ENCODE measurements at places on chromosomes 2 and 18.

GRCh38 chr18:46575851-46576250 lies 81.2 kb downstream of the LOXHD1 start:
- no peak for DNase-seq

DNA sequence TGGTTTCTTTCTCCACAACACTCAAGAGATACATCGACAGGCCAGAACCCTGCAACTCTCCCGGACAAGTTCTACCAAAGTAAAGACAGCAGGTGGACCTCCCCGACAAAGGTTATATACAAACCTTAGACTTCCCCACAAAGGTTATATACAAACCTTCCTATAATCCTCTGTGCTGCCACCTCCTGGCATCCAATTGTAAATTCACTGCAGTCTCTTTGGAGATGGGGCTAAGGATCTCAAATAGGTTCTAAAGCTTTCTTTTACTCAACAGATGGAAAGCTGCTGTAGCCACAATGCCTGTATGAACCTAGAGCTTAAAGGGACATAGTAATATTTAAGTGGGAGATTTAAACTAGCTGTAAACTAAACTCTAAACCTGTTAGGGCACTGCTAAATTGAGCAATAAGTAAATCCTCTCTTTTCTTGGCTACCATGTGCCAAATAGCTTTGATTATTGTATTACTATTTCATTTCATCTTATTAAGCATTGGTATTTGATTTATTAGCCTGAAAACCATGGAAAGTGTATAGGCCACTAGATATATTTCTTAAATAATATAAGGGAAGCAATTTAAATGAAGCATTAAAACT lies 9.8 kb upstream of the MREG start:
- peak; percentile 50 for DNase-seq

- DNase-seq = no peak
These were observed 57.3 kb upstream of the ALPP start for GRCh38 chr2:232321156-232321816.

GRCh38 chr18:73715210-73715670 lies 432.4 kb downstream of the FBXO15 start:
- DNase-seq = peak; percentile 4

- DNase-seq = no peak
These were observed 1.9 kb upstream of the ALLC start for GRCh38 chr2:3655871-3656761.

GRCh38 chr2:240346753-240347372 lies 88.6 kb upstream of the GPC1 start:
- no peak for DNase-seq

GRCh38 chr18:44638811-44639210 lies 41.9 kb upstream of the SETBP1 start:
- no peak for DNase-seq

DNA sequence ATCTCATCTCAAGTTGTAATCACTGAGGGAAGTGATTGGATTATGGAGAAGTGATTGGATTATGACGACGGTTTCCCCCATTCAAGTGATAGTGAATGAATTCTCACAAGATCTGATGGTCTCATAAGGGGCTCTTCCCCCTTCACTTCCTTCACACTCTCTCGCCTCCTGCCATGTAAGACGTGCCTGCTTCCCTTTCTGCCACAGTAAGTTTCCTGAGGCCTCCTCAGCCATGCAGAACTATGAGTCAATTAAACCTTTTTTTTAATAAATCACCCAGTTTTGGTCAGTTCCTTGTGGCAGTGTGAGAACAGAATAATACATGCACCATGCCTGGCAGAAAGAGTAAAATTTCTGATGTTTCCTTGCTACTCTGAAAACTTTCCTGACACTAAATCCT lies 36.6 kb downstream of the CEP68 start:
- no peak for DNase-seq

- no peak for DNase-seq
These were observed 94.0 kb upstream of the STON1 start for GRCh38 chr2:48435909-48436308.

GRCh38 chr18:22124970-22125369 lies 44.4 kb upstream of the GATA6 start:
- DNase-seq = no peak

DNA sequence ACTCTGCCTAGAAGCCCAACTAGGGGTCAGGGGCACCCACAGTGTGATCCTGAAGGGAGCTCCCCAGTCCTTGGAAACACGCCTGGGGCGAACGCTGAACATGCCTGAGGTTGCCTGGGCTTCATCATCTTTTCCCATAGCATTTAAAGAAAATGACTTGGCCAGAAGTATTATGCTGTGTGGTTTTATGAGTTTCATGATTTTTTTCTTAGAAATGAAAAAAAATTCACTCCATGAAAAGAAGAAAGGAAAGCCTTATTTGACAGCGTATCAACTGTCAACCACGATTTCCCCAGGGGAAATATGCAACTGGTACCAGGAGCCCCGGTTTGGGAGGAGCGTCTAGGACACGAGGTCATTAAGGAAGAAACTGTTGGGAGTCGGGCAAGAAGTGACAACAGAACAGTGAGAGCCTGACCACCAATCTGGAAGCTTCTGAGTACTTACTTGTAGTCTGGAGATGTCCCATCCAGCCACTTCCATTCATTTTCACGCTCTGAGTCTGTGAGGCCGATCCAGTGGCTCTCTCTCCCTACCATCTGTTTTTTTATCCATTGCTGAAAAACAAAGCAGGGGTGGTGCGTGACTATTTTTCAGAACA lies 63.5 kb upstream of the THOC1 start:
- DNase-seq = no peak

DNA sequence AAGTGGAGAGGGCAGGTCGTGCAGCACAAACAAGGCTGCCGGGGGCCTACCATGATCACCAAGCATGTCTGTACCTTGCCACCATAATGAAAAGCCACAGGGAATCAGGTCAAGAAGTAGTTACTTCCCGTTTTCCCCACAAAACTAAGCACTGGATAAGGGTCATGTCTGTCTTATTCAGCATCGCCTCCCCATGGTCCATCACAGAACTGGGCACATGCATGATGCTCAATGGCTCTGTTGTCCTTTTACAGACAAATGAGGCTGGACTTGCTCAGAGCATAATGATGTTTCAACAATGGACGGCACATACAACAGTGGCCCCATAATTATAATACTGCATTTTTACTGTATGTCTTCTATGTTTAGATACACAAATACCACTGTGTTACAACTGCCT lies 27.5 kb downstream of the REEP1 start:
- DNase-seq = no peak

GRCh38 chr2:176149939-176150583 lies 1.3 kb upstream of the HOXD4 start:
- no peak for DNase-seq

DNA sequence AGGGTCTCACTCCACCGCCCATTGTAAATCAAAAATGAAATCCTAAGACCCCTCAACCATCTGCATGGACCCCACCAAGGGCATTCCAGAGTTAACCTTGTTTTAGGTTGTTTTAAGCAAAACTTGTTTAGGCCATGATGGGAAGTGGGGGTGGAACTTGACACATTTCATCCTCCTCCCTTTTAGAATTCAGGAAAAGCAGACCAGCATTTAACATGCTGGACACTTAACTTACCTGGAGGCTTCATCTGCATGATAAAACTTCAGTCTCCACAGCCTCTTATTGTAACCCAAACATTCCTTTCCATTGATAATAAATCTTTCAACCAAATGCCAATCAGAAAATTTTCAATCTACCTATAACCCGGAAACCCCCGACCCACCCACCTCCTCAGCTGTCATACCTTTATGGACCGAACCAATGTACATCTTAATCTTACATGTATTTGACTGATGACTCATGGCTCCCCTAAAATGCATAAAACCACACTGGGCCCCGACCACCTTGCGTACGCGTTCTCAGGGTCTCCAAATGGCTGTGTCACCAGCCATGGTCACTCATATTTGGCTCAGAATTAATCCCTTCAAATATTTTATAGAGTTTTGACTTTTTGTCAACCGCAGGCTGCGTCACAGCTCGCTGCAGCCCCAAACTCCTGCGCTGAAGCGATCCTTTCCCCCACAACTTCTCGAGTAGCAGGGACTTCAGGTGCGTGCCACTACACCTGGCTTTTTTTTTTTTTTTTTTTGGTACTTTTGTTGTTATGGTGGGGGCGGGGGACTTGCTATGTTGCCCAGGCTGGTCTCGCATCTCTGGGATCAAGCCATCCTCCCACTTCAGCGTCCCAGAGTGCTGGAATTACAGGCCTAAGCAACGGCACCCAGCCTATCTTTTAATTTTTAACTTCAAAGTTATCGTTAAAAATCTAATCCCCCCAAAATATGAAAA lies 917 bp downstream of the MPPE1 start:
- DNase-seq = no peak

- DNase-seq = no peak
These were observed 153.8 kb downstream of the ASB1 start for GRCh38 chr2:238580486-238580885.

DNA sequence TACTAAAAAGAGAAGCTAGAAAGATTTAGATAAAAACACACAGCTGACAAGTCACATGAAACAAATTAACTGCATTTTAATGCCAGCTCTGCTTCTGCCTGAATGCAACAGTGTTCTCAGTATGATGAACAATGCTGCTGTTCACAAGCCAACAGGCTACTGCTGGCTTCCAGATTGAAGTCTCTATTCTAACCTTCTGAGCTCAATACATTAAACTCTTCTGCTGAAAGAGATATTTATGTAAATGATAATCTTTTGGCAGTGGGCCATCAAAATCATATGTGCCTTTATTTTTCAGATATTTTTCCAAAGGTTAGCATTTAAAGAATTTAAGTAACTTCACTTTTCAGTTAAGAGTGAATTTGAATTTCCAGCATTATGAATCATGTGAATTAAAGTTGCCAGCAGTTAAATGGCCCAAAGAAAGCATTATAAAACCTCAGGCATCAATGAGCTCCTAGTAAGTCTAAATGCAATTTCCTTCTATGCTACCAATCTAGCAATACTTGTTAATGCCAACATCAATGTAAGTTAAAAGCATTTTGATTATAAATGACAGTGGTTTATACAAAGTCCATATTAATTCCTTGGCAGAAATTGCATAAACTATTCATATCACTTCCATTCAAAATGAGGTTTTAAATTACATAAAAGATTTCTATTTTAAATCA lies 72.4 kb downstream of the ID2 start:
- DNase-seq = no peak

DNA sequence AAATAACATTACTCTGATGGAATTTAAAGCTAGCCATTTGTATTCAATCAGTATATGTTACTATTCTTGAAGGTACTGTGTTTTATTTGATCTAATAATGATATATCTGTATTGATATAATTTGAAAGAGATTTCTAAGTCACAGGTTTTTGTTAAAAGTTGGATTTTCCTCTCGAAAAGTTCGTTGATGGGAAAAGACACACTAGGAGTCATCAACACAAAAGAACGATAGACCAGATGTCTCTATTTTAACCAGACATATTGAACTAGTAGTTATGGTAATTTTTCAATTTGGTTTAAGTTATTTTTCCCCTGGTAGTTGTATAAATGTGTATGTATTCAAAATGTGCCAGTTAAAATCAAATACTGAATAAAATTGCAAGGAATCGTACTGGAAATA lies 2.5 kb downstream of the ASXL3 start:
- no peak for DNase-seq

DNA sequence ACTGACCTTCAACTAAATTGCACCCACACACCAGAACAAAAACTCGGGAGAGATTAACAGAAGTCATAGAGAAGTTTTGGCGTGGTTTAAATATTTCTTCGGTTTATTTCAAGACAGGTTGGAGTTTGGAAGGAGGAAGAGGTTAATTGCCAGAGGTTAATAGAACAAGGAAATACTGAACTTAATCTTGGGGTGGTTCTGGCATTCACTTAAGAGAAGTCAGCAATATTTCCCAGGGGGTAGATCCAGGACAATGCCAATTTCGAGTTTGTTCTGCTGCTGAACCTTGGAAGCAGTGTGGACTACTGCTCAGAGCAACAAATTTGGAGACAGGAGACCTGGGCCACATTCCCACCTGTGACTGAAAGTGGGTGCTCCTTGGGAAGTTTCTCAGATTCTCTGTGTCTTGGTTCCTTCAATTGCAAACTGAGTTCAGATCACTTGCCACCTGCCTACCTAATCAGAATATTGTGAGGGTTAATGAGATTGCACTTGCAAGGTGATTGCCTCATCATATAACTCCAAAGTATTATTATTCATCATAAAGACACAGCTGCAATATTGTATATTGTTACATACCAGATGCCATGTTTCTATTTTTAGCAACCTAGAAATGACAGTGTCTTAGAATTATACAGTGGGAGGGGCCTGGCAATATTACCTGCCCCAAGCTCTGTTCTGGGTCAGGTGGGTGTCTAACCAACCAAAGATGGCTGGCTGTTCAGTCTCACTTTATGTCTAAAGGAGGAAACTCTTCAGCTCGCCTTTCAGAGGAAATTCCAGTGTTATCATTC lies 217.4 kb downstream of the CDCA7 start:
- no peak for DNase-seq

- no peak for DNase-seq
These were observed 12.9 kb upstream of the SIX3 start for GRCh38 chr2:44928483-44929158.

- DNase-seq = no peak
These were observed 210.7 kb downstream of the RND3 start for GRCh38 chr2:150276737-150277136.

DNA sequence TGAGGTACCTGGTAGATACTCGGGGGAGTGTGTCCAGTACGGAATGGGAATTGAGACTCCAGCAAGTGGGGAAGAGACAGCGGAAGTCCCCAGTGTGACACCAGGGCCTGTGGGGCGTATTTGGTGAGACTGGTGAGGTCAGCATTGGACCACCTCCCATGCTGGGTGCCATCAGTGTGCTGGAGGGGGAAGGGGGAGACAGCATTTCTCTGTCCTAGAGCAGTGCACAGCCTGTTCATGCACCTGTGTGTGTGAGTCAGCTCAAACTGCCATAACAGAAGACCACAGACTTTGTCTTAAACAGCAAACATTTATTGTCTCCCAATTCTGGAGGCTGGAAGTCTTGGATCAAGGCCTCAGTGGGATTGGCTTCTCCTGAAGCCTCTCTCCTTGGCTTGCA lies 301.8 kb downstream of the GBX2 start:
- DNase-seq = no peak

DNA sequence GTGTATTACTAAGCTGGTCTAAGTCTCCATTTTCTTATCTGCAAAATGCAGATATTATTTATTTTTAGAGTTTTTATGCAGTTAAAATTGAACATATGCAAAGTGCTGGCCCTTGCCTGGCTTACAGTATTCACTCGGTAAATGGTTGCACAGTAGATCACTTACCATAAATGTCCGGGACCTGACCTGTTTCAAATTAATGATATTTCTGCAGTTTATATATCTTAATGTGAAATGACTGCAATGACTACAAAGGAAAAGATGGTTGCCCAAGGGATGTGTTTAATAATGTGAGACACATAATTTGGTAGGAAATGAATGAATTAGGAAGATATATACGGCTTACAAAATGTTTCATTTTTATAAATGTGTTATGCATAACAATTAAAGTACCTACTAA lies 37.1 kb downstream of the LRRC30 start:
- DNase-seq = no peak

- DNase-seq = peak; percentile 40
These were observed 64.9 kb downstream of the FIGN start for GRCh38 chr2:163670929-163671328.

Data from NCI-H1092 treated with DMSO at 0.1 percent for 48 hours (cell line).